ENCODE measurements at places on chromosomes 1 and 21.

- no peak for DNase-seq
Observed at GRCh38 chr1:211196880-211197279, 62.3 kb upstream of the RCOR3 start.

- DNase-seq, result peak; percentile 76
Observed at GRCh38 chr1:207644852-207645634, at the start of gene CR1L. CR1L (plus strand) TSS chr1:207645133; CDS start chr1:207645234, 101 bp downstream.

DNA sequence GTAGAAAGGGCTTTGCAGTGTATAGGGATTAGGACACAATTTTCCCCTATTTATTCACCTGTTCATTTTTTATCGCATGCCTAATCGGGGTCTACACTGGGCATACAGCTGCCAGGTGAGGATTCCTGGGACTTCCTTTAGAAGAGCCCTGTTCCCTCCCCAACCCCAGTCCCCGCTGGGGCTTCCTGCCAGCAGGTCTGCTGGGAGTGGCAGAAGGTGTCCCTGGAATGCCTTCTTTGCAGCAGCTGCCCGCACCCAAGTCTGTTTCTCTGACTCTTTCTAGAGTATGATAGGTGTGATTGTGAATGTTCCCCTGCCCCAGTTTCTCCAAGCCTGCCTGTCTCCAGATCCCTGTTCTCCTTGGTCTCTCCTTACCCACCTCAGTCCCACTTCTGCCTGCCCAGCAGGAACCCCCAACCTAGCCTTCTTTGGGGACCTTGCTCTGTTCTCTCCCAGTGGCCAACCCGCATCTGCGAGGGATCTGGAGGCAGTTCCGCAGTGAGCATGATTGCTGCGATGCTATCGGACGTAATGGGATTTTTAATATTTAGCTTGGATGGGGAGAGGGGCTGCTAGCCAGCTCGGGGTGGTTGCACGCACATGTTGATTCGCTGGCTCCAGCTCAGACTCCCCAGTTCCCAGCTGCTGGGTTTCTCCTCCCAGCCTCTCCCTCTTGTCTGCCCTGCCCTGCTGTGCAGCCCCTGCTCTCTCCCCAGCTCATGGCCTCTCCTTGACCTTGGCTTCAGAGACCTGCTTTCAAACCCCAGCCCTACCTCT is 79.8 kb downstream of the EPHB2 start:
- DNase-seq, result no peak

- no peak for DNase-seq
Observed at GRCh38 chr1:203289982-203290260, 15.4 kb upstream of the BTG2 start.

DNA sequence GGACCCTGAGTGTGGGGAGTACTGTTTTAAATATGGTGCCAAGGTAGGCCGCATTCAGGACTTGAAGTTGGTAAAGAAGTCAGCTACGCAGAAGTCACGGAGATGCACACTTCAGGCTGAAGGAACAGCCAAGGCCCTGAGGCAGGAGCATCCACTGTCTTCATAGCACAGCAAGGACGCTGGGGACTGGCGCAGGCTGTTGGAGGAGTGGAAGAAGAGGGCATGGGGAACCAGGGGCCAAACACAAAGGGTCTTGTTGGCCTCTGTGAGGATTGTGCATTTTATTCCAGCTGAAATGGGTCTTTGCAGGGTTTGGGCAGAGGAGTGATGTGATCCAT is 16.6 kb downstream of the DNAJC16 start:
- no peak for DNase-seq

Data from stimulated activated naive B cell treated with anti-CD40 and anti-IgM and Interleukin-4, amounts not matched to agents 10 μg/mL and 1 μg/mL and 100 μg/mL, for 72 hours (primary cell).